Activated CD4-positive, alpha-beta T cell treated with anti-CD3 and anti-CD28 coated beads, Interleukin-2, amount 50 U/mL, for 24 hours (primary cell): ENCODE measurements at places on chromosomes 5 and 9.

DNA sequence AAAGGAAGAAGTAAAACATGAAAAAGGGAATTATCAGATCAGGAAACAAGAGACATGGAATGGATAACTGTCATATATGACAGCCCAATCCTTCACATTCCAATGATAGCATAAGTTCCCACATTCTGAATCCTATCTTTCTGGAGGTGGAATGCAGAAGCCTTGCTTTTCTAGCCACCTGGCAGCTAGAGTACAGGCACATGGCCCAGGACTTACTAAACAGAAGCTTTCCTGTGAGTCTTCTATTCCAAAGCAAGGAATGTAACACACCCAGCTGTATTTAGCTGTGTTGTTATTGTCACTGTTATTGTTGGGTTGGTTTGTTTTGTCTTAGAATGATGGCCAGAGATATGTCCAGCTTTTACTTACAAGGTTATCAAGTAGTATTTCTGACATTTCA lies 780.5 kb upstream of the ZNF608 start:
- DNase-seq: no peak

GRCh38 chr9:134563397-134563796 lies 78.2 kb upstream of the COL5A1 start:
- DNase-seq: no peak

GRCh38 chr5:38463634-38464521 lies 92.6 kb downstream of the LIFR start:
- no peak for DNase-seq

- no peak for DNase-seq
Measured at GRCh38 chr9:133396952-133397351, 20.8 kb downstream of the STKLD1 start.

- DNase-seq: no peak
Measured at GRCh38 chr9:73199886-73200285, 48.2 kb downstream of the ANXA1 start.

DNA sequence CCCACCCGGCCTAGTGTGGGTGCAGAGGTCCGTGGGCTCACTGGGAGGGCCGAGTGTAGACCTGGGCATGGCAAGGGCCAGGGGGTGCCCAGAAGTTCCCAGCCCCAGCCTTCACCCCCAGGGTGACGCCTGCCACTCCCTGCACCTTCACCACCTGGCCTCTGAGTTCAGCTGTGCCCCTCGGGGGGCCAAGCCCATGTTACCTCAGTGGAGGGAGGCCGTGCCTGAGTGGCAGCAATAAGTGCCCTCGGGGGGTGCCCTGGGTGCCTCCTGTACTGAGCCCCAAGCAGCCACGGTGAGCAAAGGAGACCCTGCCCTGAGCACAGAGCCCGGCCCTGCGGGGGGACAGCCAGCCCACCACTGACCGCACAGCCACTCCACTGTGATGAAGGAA lies 10.3 kb upstream of the FCN2 start:
- DNase-seq: no peak

GRCh38 chr5:172548311-172548731 lies 92.7 kb upstream of the NEURL1B start:
- no peak for DNase-seq

DNA sequence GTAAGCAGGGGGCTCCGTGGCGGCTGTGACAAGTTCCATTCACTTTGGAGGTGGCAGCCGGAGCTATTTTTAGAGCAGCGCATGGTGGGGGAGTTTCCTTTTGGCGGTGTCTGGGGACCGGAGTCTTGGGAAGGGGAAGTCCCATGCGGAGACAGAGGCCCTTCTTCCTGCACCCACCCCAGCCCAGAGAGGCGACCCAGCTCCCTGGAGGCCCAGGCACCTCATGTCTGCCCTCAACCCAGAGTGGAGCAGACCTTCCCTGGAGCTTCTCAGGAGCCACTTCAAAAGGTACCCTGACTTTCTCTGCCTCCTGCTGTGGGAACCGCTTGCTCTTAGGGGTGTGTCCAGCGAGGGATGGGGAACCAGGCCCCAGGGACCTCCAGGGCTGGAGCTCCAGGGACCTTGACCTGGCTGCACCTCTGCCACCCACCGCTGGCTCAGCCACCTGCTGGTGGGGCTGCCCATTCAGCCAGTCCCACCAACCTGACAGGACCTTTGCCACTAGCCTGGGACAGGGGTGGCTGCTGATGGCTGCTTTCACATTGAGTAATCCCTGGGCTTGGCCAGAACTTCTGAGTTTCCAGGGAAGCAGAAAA lies 34.1 kb downstream of the NEK6 start:
- DNase-seq: peak; percentile 44

GRCh38 chr9:35424356-35425352 lies 65.3 kb upstream of the RUSC2 start:
- DNase-seq: no peak

DNA sequence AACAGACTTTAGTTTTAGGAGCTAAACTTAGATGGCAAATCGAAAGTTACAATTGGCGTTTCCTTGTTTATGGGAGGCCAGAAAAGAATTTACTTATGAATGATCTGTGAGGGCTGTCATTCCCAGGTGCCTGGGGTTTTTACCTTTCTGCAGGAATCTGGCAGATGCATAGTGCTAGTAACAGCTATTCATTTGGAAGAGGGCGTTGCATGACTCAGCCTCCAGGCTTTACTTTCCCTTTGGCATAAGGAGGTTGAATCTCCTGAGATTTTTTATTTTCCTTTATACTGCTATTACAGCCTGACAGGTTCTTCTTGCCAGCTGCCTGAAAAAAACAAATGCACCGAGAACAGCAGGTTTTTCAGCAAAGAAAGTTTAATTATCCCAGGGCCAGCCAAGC lies 30.0 kb downstream of the CARD6 start:
- DNase-seq: no peak

GRCh38 chr5:87541033-87541432 lies 128.3 kb upstream of the CCNH start:
- no peak for DNase-seq
